ENCODE measurements at places on chromosomes 12 and 14.

GRCh38 chr12:75781532-75782046, 250.0 kb downstream of the PHLDA1 start:
- peak; percentile 77 for DNase-seq

DNA sequence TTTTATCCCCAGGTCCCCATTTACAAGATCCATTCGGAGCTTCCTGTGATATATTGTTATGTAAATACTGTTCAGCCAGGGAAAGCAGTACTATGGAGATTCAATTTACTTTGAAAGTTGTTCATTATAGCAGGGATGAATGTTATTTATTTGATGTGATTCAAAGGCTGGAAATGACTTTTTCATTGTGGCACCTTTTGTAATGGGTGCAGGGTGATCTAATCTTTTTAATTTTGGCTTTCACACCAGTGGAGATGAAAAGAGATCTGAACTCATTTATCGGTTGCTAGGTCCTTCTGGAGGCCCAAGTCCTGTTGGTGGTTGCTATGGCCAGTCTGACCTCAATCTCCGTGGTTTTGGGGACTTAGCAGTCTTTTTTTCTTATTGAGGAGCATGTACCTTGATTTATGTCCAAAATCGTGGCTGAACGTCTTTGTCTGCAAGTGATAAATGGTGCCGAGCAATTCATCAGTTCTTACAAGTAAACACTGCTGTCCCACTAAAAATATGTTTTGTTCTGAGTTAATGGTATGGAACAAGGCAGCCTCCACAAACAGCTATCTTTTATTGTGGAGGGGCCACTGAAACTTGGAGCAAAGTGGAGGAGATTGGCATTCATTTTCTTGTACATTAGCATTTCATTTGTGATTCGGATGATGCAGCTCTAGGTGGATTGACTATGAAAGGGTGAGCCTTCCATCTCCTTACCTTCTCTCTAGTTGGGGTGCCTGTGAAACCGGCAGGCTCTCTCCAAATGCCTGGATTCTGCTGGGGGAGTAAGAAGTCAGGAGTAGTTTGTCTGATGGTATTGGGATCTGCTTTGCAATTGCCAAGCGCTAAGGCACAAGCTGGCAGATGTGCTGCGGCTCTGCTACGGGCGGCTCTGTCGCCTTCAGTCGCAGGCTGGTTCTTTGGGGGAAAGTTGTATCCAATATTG, 2.0 kb downstream of the RMST start:
- no peak for DNase-seq

GRCh38 chr14:56805201-56805991, 4.9 kb downstream of the OTX2 start:
- DNase-seq = no peak

- peak; percentile 63 for DNase-seq
These were observed 6.8 kb upstream of the DYNC1H1 start for GRCh38 chr14:101957406-101958234.

- no peak for DNase-seq
These were observed at the start of gene CLEC2B for GRCh38 chr12:9869307-9870161. CLEC2B (minus strand) TSS chr12:9869354.

DNA sequence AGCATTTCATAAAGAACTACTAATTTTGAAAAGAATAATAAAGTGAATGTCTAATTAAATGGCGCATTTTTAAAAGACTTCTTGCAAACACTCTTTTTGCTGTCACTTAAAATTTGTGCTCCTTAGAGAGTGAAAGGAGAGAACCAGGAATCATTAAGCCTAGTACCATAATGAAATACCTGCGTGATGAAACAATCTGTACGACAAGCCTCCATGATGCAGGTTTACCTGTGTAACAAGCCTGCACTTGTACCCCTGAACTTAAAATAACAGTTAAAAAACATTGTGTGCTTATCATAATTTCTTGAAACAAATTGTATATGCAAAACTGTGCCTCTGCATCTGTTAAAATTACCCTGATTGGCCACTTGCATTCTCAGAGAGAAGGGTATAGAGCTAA, 108.1 kb downstream of the MGAT4C start:
- no peak for DNase-seq

DNA sequence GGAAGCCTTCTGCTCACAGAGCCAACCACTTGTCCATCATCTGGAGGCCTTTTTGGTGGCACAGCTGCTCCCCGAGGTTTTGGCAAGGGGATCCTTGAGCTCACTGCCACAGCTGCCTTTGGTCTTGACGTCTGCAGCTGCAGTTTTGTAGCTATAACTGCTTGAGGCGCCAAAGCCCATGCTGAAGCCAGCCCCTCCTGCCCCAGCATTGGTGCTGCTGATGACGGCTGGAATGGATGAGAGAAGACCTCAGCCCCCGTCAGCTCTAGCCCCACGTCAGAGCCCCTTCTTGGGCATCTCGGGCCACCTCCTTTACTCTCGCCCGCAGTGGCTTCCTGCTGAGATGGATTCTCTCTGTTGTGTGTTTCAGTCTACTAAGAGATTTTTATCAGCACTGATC, 12.3 kb upstream of the KRT74 start:
- DNase-seq = no peak

DNA sequence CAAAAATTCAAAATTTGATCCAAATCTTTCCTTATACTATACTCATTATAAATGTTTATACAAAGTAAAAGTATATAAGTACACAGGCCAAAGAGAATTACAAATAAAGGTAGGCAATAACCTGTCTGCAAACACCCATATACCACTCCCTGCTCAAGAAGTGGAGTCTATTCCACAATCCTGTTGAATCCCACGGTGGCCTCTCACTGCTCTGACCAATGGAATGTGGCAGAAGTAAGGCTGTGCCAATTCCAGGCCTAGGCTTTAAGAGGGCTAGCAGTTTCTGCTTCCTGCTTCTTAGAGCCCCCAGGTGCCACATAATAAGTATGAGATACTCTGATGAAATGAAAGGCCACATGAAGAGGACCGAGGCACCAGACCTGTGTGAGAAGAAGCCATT, 79.8 kb upstream of the CFL2 start:
- DNase-seq = no peak

DNA sequence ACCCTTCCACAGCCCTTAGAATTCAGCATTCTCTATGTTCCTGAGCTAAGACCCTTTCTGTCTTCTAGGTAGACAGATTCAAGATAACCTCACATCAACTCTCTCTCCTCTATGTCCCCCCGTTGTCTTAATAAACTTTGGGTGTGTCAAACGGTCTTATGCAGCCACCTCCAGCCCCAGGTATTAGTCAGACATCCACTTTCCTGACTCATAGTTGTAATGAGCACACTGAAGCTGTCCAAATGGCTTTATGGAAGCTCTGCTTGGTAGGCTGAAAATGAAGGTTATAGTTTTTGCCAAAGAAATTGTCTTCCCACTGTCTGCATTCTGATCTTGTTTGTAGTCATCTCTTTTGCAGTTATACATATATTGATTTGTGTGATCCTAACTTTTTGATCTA, 482.0 kb downstream of the RMST start:
- no peak for DNase-seq

GRCh38 chr14:85439696-85440328, 90.1 kb upstream of the FLRT2 start:
- DNase-seq = no peak

DNA sequence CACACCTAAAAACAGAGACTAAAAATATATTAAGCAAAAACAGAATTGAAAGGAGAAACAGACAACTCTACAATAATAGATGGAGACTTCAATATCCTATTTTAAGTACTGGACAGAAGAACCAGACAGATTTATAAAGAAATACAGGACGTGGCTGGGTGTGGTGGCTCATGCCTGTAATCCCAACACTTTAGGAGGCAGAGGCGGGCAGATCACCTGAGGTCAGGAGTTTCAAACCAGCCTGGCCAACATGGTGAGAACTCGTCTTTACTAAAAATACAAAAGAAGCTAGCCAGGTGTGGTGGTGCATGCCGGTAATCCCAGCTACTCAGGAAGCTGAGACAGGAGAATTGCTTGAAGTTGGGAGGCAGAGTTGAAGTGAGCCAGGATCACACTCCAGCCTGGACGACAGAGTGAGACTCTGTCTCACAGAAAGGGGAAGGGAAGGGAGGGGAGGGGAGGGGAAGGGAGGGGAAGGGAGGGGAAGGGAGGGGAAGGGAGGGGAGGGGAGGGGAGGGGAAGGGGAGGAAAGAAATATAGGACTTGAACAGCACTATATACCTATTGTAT, 53.0 kb downstream of the CDK17 start:
- no peak for DNase-seq

GRCh38 chr14:63508033-63508432, 35.1 kb downstream of the PPP2R5E start:
- no peak for DNase-seq

DNA sequence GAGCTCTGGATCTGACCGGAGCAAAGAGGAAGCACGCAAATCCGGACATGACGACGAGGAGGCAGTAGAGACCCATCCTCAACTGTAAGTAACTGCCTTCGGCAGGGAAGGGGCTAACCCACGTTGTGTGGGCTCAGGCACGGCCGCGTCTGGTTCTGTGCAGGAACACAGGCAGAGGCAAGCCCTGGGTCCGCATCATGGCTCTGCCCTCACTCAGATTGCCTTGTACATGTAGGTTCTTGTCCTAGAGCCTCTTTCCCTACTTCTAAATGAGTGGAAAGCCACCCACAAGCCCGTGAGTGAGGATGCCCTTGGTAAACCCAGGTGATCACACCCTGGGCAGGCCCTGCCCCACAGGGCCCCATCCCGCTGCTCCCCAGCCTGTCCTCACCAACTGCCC, 8.9 kb upstream of the RPLP0 start:
- no peak for DNase-seq

DNA sequence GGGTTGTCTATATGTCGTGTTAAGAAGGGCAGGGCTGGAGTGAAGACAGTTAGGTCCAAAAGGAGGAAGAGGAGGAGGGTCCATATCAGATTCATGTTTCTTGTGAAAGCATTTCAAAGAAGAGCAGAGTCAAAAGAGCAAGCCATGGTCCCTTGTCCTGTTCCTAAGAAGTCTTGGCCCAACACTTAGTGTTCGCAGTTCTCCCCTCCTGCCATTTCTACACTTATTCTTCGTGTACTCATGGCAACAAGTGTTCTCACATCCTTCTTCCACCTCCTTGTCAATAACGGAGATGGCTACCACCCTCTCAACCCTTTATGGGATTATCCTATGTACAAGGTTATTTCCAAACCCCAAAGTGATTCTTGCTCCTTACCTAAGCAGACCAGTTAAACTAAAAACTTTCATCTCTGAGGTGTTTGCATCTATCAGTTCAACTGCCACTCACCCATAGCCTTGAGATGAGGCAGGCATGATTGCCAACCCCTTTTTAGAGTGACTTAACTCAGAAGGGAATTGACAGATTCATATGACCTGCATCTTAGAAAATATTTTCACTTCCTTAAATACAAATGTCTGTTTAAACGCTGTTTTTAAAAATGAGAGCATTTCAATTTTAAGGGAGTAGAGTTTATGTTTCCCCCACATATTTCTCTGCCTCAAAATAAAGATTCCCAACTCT, 19.8 kb upstream of the RNASE2 start:
- no peak for DNase-seq

GRCh38 chr12:121013715-121014114, 2.6 kb downstream of the C12orf43 start:
- no peak for DNase-seq

GRCh38 chr12:30187426-30187825, 403.7 kb upstream of the TMTC1 start:
- no peak for DNase-seq

- no peak for DNase-seq
These were observed 236.7 kb downstream of the BCL11B start for GRCh38 chr14:99035268-99035667.

GRCh38 chr12:42759622-42760273, 170.2 kb upstream of the PRICKLE1 start:
- no peak for DNase-seq

GRCh38 chr14:20934148-20934762, 21.0 kb upstream of the RNASE2 start:
- peak; percentile 72 for DNase-seq

- no peak for DNase-seq
These were observed 861.3 kb upstream of the MGAT4C start for GRCh38 chr12:87117526-87117925.

GRCh38 chr12:124484526-124484953, 82.9 kb downstream of the NCOR2 start:
- DNase-seq = no peak

DNA sequence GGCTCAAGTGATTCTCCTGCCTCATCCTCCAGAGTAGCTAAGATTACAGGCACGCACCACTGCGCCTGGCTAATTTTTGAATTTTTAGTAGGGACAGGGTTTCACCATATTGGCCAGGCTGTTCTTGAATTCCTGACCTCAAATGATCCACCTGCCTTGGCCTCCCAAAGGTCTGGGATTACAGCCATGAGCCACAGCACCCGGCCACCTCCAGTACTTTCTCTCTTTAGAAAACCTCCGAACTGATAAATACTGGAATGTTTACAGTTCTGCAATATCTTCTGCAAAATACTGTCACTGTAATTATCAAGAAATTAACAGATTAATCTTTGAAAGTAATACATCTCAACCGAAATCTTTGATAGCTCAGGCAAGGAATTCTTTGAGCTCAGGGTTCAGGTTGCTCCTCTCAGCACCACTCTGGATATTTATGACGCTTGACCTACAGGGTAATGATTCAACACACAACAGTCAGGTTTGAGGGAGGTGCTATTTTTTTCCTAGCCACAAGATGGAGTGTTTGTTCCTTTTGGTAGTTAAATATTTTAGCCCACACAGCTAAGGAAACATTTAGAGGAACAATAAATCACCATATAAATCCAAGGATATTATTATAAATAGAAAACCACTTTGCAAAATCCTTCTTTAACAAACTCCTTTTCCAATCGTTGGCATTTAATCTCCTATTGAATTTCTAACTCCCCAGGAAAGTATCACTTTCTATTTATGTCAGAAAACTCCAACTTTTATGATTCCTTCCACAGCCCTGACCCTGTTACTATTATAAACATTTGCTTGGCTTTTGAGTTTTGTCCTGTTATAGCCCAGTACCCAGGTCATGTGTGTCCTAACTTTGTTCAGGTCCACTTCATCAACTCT, 48.6 kb upstream of the GTF2A1 start:
- DNase-seq = peak; percentile 61

GRCh38 chr14:55129428-55130195, 560 bp downstream of the LGALS3 start:
- no peak for DNase-seq

- DNase-seq = no peak
These were observed 7.0 kb upstream of the AMN start for GRCh38 chr14:102915292-102916110.

DNA sequence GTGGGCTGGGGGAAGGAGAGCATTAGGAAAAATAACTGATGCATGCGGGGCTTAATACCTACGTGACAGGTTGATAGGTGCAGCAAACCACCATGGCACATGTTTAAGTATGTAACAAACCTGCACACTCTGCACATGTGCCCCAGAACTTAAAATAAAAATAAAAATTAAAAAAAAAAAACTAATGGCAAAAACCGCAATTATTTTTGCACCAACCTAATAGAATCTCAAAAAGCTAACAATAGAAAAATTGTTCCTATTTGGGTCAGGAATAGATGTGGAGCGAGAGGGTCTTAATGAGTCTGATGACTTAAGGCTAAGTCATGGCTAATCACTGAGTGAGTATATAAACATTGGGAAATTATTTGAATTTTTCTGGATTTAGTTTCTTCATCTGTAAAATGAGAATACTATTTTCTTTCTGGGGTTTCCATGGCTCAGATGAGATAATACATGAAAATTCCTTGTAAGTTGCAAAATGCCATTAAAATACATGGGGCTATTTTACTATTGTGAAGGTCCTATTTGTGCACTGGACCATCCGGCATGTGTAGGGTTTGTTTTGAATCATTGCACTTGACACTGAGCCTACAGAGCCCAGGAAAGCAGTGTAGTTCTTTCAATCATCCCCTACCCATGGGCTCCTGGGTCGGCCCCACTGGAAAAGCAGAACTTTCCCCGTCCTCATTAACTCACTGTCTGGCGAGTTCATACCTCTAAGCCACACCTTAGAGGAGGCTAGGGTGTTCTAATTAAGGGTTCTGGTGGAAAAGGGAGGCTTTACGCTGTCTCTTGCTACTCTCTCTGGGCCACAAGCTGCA, 164.1 kb upstream of the NTF3 start:
- no peak for DNase-seq

All from K562 (cell line).